ENCODE measurements at places on chromosomes 13 and 19.
A peak's percentile ranks its signal among the peaks of the same experiment; 100 is the strongest.

GRCh38 chr13:51822106-51822815 lies 18.3 kb upstream of the DHRS12 start:
- no peak for DNase-seq

GRCh38 chr13:23470790-23471614 lies 37.5 kb upstream of the SACS start:
- DNase-seq, result no peak

DNA sequence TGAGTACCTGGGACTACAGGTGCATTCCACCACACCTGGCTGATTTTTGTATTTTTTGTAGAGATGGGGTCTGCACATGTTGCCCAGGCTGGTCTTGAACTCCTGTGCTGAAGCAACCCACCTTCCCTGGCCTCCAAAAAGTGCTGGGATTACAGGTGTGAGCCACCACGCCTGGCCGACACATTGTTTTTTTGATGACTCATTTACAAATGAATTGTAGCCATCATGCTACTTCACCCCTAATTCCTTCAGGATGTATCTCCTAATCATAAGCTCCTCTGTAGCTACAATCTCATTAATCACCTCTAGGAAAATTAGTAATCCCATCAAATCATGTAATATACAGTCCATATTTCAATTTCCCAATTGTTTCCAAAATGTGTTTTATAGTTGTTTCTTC lies 17.9 kb downstream of the RELB start:
- no peak for DNase-seq

DNA sequence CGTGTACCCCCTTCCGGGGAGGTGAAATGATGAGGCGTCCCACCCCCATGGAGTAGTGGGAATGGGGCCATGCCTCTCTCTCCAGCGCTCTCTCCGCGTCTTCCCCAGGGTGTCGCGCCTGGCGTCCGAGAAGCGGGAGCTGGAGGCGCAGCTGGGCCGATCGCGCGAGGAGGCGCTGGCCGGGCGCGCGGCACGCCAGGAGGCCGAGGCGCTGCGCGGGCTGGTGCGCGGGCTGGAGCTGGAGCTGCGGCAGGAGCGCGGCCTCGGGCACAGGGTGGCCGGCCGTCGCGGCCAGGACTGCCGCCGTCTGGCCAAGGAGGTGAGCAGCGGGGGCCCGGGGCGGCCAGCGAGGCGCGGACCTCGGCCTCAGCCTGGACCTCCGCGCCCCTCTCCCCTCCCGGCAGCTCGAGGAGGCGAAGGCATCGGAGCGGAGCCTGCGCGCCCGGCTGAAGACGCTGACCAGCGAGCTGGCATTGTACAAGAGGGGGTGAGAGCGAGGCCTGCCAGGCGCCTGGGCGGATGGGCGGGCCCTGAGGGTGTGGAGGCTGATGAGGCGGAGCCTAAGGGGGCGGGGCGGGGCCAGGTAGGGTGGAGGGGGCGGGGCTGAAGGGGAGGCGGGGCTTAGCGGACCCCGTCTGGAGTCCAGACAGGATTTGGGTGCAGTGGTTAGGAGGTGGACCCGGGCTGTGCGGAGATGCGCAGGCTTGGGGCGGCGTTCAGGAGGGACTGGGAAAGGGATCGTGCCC lies 7.7 kb downstream of the PGLYRP1 start:
- DNase-seq, result no peak

GRCh38 chr13:110217085-110217484 lies 89.9 kb downstream of the COL4A1 start:
- DNase-seq, result no peak

DNA sequence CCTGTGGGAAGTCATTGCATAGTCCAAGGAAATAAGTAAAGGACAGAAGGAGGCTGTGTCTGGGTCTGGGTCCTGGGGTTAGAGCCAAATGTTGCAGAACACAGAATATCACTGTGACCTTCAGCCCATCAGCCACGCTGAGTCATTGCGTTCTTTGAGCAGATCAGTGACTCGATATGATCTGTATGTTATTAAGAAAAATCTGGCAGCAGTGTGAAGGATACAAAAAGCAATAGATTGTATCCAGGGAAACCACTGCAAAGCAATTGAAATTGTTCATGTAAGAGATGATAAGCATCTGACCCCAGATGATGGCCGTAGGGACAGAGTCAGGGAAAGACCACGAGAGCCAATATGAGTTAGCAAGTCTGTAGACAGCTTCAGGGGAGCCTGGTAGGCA lies 1575.1 kb upstream of the SLC10A2 start:
- DNase-seq, result peak; percentile 18

DNA sequence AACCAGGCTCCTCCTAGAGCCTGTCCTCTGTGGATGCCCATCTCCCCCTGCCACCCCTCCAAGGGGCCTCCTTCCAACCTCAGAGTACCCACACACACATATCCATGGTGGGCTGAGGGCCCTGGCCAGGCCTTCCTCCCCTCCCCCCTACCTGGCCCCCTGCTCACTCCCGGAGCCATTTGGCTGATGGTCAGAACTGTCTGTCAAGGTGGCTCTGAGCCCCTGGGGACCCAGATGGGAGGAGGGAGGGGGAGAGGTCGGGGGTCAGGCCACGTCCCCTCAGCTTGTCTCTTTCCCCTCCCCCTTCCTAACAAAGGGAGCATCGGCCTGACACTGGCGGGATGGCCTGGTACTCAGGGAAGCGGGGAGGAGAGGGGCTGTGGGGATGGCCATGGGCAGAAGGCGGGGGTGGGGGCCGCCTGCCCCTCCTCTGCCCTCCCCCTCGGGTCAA lies 18.7 kb upstream of the POU2F2 start:
- no peak for DNase-seq

DNA sequence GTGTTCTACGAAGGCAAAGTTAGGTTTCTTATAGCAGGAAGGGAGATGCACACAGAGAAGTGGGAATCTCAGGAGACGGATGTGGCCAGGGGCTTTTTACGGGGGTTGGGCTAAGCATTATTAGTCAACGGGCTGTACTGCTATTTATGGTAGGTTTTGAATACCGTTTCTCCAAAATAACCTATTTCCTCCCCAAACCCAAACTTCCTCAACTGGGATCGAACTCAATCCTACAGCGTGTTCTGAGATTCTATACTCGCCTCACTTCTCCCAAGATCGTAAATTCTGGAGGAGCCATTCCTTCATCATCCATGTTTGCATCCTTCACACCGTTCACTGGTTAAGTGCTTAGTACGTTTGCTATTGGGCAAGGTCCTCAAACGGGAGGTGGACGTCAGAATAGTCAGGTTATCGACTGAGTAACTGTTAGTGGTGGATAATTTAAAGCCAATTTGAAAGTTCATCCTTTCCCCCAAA lies 1.2 kb upstream of the TRIM13 start:
- peak; percentile 26 for DNase-seq

GRCh38 chr19:13417054-13417453 lies 89.2 kb downstream of the CACNA1A start:
- DNase-seq, result no peak

DNA sequence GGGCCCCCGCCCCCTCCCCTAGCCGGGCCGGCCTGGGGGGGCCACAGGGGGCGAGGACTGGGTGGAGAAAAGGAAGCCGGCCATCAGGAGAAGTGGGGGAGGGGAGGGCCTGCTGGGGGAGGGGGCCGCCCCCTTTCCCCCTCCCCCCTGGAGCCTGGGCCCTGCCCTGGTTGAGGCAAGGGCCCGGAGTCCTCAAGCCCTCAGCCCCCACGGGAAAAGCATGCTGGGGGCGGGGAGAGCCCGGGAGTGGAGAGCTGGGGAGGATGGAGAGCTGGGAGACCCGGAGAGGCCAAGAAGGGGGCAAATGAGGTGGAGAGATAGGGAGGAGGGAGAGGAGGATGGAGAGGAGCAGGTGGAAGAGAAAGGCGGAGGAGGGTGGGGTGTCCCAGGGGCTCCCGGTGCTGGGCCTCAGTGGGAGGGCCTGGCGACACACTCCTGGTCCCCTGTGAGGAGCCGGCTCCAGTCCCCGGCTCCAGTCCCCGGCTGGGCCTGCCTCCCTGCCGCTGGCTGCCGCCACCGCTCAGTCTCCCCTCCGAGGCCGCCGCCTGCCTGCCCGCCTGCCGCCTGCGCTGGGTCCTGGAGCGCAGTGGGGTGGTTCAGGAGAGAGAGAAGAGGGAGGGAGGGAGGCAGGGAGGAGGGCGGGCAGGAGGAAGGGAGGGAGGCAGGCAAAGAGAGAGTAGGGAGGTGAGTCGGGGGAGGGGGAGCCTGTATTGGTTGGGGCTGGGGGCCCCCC lies at the start of gene GRIK5:
GRIK5 (minus strand) TSS at position 588 of the 733 bp plus-strand sequence. CDS start 4,436 bp downstream, outside the sequence.
- no peak for DNase-seq

GRCh38 chr19:36136964-36137686 lies 2.7 kb upstream of the CAPNS1 start:
- DNase-seq, result peak; percentile 53

DNA sequence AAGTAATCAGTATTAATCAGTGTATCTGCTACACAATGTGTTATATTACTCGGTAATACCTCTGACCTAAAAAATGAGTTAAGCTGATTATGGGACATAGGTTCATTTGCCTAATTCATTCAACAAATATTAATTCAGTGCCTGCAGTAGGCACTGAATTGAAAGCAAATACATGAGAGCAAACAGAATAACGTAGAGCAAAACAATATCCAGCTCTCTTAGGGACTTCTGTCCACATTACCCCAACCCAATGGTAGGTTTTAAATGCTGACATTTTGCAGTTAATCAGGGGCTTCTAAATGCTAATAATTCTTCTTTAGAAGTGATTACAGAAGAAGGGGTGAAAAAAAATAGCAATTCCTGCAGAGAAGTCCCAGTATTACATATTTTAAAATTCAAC lies 4.9 kb downstream of the RCBTB2 start:
- no peak for DNase-seq
